AG10803 (cell line): ENCODE measurements at places on chromosomes 11 and 22.
A peak's percentile ranks its signal among the peaks of the same experiment; 100 is the strongest.

GRCh38 chr11:33376331-33377310 is 119.4 kb downstream of the HIPK3 start:
- peak; percentile 30 for DNase-seq

DNA sequence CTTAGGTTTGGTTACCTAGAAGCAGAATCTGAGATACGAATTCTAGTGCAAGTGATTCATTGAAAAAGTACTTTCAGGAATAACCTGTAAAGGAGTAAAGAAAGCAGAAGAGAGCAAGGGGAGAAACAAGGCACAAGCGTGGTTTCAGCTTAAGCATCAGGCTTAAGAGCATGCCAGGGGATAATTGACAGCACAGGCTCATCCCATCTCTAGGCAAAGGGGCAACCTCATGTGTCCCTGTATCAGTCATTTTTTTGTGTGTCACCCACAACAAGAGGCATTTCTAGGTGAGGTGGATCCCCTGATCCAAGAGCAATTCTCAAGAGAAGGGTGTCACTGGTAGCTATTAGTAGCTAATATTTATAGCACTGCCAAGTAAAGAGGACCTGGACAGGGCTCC is 8.0 kb downstream of the PATE2 start:
- DNase-seq, result no peak

GRCh38 chr11:102367364-102367763 is 20.4 kb downstream of the BIRC2 start:
- DNase-seq, result peak; percentile 17

DNA sequence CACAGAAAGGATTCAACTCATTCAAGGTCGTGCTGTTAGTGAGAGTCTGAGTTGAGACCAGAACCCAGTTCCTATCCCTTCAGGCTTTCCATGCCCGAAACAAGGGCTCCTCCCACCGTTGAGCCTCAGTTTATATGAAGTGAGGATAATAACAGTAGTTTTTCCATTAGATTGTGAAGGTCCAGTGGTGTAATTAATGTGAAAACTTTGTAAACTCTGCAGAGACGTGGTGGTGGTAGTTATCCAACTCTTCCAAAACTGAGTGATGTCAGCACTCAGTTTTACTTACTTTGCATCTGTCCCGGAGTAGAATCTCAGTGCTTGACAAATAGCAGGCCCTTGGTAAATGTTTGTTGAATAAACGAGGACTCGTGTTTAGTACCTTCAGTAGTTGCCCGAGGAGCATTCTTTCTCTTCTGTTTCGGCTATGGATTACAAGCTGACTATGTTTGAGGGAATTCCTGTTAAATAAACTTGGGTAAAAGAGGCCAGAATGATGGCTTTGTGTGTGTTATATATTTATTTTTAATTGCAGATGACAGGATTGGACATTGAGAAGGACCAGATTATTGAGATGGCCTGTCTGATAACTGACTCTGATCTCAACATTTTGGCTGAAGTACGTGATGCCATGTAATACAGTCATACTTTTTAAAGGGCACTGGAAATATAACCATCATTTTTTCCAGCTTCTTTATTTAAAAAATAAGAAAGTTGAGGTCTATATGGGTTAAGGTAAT is 1.0 kb downstream of the REXO2 start:
- peak; percentile 27 for DNase-seq

DNA sequence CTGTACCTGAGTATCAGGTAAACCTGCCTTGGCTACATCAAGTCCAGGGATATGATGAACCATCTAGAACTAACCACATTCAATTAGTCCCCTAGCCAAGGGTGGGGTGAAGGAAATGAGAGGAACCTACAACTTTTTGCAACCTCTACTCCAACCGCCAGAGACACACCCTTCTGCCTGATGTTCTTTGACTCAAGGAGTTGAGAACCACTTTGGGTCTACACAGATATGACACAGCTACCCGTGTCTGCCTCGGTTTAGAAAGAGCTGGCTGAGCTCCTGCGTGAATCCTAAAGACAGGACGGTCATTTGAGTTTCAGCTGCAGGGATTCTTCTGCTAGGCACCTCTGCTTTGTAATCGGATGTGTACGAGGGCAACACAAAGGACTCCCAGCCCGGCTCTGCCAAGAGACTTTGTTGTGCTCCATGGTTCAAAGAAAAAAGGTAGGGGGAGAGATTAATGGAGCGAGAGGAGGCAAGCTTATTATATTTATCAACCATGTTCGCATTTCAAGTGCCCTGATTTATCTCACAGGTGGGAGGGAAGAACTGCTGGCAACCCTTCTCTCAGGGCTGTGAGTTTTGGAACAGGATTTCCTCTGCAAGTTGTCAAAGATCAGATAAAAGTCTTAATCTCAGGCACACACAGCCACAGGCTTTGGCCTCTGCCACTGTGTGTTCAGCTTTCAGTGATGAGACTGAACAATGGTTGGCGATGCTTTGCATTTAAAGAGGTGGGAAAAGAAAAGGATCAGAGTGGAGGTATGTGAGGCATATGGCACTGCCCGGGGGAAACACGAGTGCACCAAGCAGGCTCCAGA is 35.1 kb downstream of the FLI1 start:
- no peak for DNase-seq

DNA sequence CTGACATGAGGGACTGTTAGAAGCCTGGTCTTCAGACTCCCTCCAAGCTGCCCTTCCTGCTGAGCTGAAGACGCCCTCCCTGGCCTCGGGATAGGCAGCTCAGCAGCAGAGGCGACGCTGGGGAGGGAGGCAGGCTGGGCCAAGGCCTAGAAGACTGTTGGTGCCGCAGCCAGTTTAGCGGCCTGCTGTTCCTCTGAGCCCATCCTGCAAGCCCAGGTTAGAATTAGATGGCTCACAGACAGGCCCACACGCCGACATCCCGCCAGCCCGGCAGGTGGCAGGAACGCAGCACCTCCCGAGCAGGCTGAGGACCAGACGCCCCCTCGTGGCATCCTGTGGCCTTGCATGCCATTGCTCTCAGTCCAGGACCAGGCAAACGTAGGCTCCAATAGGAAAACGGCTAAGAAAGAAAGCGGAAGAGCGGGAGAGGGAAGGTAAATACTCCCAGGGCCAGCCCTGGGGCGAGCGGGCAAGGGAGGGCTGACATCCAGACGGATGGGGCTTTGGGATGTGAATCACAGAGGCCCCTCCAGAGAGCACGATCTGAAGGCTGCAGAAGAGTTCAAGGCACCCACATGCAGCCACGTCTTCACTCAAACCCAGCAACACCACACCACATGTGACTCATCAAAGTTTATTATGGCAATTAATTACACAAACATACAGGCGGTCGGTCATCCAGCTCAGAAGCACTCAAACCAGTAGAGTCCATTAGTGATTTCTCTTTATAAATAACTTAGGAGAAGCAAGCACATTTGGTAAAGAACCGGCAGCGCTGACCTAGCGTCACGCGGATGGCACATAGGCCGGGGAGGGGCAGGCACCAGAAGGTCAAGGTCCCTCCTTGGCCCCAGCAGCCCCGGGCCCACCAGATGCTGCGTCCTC is 27.6 kb downstream of the CD5 start:
- peak; percentile 73 for DNase-seq

GRCh38 chr11:494761-495536 is 12.1 kb downstream of the RNH1 start:
- DNase-seq, result no peak

GRCh38 chr11:23236826-23237555 is 376.7 kb upstream of the CCDC179 start:
- peak; percentile 73 for DNase-seq

GRCh38 chr22:19673660-19674059 is 40.6 kb upstream of the SEPTIN5 start:
- DNase-seq, result no peak

DNA sequence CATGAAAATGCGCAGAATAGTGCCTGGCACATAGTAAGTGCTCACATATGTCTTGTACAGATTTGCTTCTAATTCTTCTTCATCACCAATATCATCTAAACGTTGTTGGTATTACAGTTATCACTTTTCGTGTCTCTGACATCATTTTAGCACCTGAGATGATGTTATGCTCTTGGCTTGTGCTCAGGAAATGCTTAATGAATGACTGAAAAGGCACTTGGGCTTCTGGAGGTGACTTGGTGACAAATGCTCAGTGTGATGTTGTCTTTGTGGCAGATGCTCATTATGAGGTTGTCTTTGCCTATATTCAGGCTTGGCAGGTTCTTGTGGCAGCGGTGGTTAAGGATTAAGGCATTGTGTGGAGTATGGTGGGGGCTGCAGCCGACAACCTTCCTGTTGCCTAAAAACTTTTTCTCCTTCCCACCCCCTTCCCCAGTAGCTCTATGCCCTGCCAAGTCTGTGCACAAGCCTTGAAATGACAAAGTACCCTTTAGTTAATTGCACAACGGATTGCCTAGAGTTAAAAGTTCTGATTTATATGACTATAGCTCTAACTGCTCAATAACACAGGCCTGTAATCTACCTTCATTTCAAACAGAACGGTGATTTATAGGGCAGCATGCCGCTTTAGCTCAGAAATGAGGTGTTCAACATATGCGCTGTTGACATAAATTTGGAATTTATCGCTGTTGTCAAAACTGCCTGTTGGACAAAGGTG is 82.5 kb downstream of the ZBTB16 start:
- no peak for DNase-seq

DNA sequence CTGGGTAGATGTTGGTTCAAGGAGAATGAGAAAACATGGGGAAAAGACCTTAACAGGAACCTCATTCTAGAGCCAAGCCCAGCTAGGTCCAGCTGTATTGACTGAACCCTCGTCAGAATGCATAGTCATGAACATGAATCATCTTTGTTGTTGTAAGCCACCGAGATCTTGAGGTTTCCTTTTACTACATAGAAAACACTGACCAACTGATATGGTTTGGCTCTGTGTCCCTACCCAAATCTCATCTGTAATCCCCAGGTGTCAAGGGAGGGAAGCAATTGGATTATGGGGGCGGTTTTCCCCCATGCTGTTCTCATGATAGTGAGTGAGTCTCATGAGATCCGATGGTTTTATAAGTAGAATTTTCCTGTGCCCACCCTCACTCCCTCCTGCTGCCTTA is 19.4 kb upstream of the PHOX2A start:
- DNase-seq, result peak; percentile 25
